ENCODE measurements at places on chromosomes 6 and 20. TPM values are rescaled to one million over a fixed set of nuclear protein-coding genes. Genes with fewer than 3 reads are reported as not detected.

Gene OR2B6
- not detected for total RNA-seq

DNA sequence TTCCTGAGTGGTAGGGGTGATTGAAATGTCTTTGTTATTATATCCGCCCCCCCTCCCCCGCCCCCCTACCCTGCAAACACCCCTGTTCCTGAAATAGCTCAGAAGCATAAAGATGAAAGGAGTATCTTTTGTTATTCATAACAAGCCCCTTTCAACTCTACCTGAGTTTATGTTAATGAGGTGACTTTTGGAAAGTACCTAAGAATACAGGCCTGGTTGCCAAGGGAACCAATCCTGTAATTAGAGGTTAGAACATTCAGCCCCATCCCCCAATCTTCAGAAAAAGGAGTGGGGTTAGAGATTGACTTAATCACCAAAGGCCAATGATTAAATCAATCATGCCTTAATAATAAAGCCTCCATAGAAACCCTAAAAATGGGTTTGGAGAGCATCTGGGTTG lies 979.2 kb upstream of the GJE1 start:
- no peak for DNase-seq

Gene MUCL3
- total RNA-seq = 4.6 TPM

GRCh38 chr20:62236766-62237513 lies 1.4 kb upstream of the OSBPL2 start:
- DNase-seq = no peak

DNA sequence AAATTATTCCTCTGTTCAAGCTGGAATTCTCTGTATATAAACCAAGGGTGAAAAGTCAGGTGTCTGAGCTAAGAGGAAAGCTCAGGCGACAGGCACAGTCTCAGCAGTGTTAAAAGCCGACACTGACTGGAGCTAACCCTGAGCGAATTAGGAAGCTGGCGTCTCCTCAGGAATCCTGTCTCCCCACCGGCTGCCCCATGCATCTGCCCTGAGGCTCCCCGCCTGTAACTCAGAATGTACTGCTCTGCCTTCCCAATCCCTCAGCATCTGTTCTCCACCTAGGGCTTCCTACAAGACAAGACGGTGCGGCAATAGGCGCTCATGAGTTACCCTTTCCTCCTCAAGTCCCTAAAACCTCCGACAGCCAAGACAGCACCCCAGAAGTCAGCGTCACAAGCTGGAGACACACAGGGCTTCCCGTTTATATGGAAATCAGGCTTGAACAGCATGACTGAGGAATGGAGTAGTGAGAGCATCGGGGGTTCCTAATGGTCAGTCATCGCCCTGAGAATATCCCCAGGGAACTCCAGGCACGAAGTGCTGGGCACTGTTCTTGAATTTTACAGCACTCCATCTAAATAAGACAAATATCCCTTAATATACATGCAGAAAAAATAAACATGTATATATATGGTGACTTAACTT lies 33.5 kb downstream of the WDR27 start:
- no peak for DNase-seq

Data from upper lobe of right lung (tissue), 1 donor.